ENCODE measurements at places on chromosomes 1 and 21. TPM values are rescaled to one million over a fixed set of nuclear protein-coding genes. Genes with fewer than 3 reads are reported as not detected.

The FMO2 gene
- 2.7 TPM for total RNA-seq

The TFAP2E gene
- total RNA-seq: 7.6 TPM

The IL12RB2 gene
- 6.7 TPM for total RNA-seq

The PCAT6 gene
- total RNA-seq: 1.9 TPM

The ST6GALNAC5 gene
- total RNA-seq: 69.2 TPM

The KCNT2 gene
- 12.3 TPM for total RNA-seq

The GPR25 gene
- total RNA-seq: not detected

The NSUN4 gene
- total RNA-seq: 23.7 TPM

The ZNF648 gene
- total RNA-seq: 0.23 TPM

The SCYL3 gene
- 13.9 TPM for total RNA-seq

The EPS15 gene
- 173 TPM for total RNA-seq

The PLXNA2 gene
- total RNA-seq: 60.4 TPM

The SDC3 gene
- total RNA-seq: 125 TPM

The BEND5 gene
- 38.3 TPM for total RNA-seq

The AGBL4 gene
- 39.4 TPM for total RNA-seq

The GJC2 gene
- total RNA-seq: 21.8 TPM

The CMPK1 gene
- total RNA-seq: 71.6 TPM

The FGR gene
- 4.7 TPM for total RNA-seq

The PRUNE1 gene
- 16.9 TPM for total RNA-seq

The MCOLN3 gene
- 0.40 TPM for total RNA-seq

The DCST2 gene
- total RNA-seq: 1.1 TPM

The RNF186 gene
- total RNA-seq: not detected

The OR2L3 gene
- total RNA-seq: 4.1 TPM

The NUDT17 gene
- 3.7 TPM for total RNA-seq

The RGL1 gene
- total RNA-seq: 56.4 TPM

The ATPAF1 gene
- 71.8 TPM for total RNA-seq

The SLC30A2 gene
- total RNA-seq: not detected

The TMEM61 gene
- 0.55 TPM for total RNA-seq

The DNALI1 gene
- 18.3 TPM for total RNA-seq

The SDHB gene
- total RNA-seq: 72.0 TPM

The AMY1B gene
- not detected for total RNA-seq

Data from dorsolateral prefrontal cortex (tissue), 122 donors.